ENCODE measurements at places on chromosomes 5 and 9.

DNA sequence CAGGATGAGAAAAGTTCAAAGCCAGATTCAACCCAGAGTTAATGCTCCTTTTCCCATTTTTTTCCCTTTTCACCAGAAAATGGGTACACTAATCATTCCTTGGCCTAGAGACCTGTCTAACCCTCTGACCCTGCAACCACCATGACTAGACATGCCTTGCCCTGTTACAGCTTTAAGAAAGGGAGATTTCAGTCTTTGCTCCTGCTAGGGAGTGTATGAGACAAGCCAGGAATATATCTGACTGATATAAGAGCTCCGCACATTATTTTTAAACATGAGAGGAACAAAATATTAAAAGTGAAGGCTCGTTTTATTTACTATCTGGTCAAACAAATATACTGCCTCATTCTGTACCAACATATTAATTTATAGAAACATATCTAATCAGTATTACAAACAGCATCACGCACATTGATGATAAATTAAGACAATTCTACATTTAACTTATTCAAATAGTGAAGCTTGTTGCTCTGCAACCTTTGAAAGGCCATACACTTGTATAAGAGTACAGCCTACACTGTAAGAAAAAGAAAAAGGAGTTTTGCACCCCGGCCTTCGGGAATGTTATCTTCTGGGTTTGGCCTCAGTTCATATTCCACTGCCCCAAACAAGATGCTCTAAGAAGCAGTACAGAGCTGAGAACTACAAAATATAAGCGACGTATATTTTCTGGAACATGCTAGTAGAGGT lies 132.7 kb downstream of the FBXL17 start:
- no peak for DNase-seq

GRCh38 chr5:95985249-95985648 lies 23.6 kb upstream of the ELL2 start:
- no peak for DNase-seq

DNA sequence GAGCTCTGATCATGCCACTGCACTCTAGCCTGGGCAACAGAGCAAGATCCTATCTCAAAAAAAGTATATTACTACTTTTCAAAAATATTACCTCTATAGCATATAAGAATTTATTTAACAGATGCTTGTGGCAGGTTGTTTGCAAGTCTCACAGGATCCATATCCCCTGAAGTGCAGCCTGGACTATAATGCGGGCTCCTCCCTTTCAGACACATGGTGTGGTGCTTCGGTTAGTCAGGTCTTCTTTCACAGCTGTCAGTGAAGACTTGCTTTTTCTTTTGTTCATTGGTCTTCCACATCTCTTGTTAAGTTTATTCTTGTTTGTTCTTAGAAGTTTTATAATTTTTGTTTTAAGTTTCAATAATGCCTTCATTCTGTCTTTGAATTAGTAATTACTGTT lies 9.4 kb upstream of the HRCT1 start:
- DNase-seq, result no peak

DNA sequence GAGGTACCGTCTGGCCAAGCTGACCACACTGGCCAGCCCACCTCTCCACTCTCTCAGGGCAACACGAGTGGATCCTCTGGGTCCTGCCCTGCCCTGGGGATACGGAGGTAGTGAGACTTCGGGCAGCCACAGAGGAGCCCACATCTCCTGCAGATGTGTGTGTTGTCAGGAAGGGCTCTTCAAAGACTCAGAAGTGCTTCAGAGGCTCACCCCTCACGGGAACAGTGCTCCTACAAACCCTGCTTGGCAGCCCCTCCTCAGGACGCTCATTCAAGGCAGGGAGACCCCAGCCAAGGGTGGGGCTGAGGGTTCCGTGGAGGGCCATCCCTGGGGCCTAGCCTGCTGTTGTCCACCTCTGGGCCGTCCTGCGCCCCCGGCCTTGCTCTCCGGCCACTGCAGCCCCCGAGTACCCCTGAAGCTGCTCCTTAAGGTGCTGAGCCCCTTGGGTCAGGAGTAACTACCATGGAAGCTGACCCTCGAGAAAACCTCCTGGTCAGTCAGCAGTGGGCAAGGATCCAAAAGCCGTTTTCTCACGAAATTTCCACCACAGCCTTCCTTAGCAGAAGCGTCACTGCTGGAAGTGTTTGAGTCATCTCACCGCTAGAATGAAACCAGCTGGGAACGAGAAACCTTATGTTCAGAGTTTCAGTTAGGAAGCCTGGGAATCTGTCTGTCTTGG lies 23.2 kb upstream of the LRRC14B start:
- DNase-seq, result no peak

- no peak for DNase-seq
These were observed 471.2 kb downstream of the TAF11L14 start for GRCh38 chr5:18105449-18105848.

DNA sequence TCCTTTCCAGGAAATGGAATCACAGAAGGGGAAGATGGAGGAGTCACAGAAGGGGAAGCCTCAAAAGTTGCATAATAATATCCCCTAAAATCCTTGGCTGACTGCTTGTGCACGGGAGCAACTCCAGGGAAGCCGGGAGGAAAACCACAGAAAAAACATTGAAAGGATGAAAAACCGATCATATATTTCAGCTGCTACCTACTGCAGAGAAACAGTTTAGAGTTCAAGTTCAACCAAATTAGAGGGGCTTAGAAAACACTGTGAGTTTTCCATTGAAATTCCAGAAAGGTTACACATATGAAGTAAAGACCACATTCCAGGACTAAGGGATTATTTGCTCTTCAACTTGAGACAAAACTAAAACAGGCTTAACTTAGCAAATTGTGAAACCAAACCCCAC lies 37.6 kb upstream of the MTAP start:
- DNase-seq, result no peak

Measured in dorsolateral prefrontal cortex (tissue), 122 donors.